Activated naive CD8-positive, alpha-beta T cell treated with anti-CD3 and anti-CD28 coated beads, Interleukin-2, amount 10 ng/mL, durations not matched to agents 7 days and 5 days (primary cell): ENCODE measurements at places on chromosomes 2 and 18. TPM values are rescaled to one million over a fixed set of nuclear protein-coding genes. Genes with fewer than 3 reads are reported as not detected.

Gene ANXA4
- total RNA-seq: 41.2 TPM

Gene PTMA
- total RNA-seq: 1,404 TPM

Gene CPLX4
- total RNA-seq: not detected

DNA sequence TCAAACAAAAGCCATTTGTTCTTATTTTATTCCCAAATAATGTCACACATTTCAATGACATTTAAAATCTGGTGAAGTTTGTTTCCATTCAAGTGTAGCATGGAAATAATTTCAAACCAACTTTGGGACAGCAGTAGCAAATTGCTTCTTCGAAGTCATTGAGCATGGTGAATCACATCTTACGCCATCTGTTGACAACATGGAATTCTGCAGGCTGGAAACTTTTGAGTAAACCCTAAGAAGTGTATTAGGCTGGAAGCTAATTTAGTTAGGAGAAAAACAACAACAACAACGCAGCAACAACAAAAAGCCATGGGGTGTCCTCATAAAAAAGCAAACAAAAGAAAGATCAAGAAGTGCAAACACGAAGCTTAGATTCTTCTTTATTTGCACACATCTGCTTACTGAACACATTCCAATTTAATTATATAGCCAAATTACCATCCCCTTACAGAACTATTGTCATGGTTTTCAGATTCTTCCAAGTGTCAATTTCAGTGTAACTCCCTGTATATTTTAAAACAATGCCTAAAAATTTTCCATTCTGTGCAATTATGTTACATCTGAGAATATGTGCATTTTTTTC lies 659.0 kb upstream of the CDH7 start:
- H3K27me3 ChIP-seq: no peaks in the 10 kb centered on the region
- H3K27ac ChIP-seq: no peak overlapping the region
- no peak overlapping the region for H3K4me3 ChIP-seq

Gene AGXT
- not detected for total RNA-seq

Gene KLHL41
- total RNA-seq: 0.17 TPM

- no peaks in the 10 kb centered on the region for H3K36me3 ChIP-seq
- DNase-seq: no peak
- no peak overlapping the region for H3K27ac ChIP-seq
Measured at GRCh38 chr2:29309090-29310029, 194.1 kb downstream of the CLIP4 start.

DNA sequence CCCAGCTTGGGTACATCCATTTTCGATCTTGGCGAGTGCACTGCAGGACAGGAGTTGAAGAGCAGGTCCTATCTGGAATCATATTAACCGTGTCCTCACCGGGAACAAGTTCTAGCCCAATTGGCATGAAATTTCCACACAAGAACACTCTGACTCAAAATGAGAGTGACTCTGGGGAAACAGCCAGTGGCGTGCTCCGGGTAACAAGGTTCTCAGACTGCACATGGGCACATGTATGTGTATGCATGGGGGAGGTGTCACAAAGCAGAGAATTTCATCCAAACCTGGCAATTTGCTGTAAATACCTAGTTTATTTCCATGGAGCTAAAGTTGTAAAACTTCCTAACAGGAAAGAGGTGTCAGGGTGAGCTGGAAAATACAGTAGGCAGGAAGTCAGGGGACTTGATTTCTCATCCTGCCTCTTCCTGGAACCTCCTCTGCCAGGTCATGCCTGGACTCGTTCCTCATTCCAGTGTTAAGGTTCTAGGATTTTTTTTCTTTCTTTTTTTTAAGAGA lies 1.7 kb downstream of the TUBB6 start:
- H3K27ac ChIP-seq: no peak overlapping the region
- no peak for DNase-seq
- peaks cover 30% of the 10 kb centered on the region for H3K36me3 ChIP-seq
- peaks cover 9% of the 10 kb centered on the region for H3K4me1 ChIP-seq
- peak overlapping the region; percentile 77 for H3K4me3 ChIP-seq
- peaks cover 36% of the 10 kb centered on the region for H3K27me3 ChIP-seq
